ENCODE measurements at places on chromosomes 7 and 10. TPM values are rescaled to one million over a fixed set of nuclear protein-coding genes. Genes with fewer than 3 reads are reported as not detected.

EMX2 gene
- not detected for total RNA-seq

MYO3A gene
- total RNA-seq = 5.3 TPM

SYT15B gene
- not detected for total RNA-seq

DNA sequence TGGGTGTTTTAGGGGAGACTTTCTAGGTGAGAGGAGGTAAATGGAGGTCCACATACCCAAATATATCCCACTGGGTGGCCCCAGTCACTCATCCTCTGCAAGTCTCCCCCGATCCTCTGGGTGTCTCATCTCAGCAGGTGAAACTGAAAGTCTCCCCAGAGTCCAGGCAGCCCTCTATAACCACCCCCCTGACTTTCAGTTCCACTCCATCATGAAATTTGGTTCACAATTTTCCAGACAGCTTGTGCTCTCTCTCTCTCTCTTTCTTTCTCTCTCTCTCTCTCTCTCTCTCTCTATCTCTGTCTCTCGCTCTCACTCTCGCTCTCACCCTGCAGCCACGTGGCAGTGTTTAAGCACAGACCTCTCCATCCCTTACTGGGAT lies 56.7 kb upstream of the ELN start:
- no peak overlapping the region for H3K27ac ChIP-seq
- H3K27me3 ChIP-seq = no peaks in the 10 kb centered on the region
- no peaks in the 10 kb centered on the region for H3K36me3 ChIP-seq

- H3K4me1 ChIP-seq = no peaks in the 10 kb centered on the region
- no peak overlapping the region for H3K4me3 ChIP-seq
- H3K27me3 ChIP-seq = no peaks in the 10 kb centered on the region
- no peak overlapping the region for H3K27ac ChIP-seq
- DNase-seq = no peak
- H3K36me3 ChIP-seq = no peaks in the 10 kb centered on the region
Measured at GRCh38 chr10:88091490-88092061, 228.2 kb downstream of the PTEN start.

- H3K36me3 ChIP-seq = no peaks in the 10 kb centered on the region
- DNase-seq = peak; percentile 15
- H3K4me3 ChIP-seq = peak overlapping the region; percentile 24
- H3K27ac ChIP-seq = no peak overlapping the region
- H3K27me3 ChIP-seq = no peaks in the 10 kb centered on the region
Measured at GRCh38 chr7:95246831-95247370, 77.4 kb downstream of the PON1 start.

DNA sequence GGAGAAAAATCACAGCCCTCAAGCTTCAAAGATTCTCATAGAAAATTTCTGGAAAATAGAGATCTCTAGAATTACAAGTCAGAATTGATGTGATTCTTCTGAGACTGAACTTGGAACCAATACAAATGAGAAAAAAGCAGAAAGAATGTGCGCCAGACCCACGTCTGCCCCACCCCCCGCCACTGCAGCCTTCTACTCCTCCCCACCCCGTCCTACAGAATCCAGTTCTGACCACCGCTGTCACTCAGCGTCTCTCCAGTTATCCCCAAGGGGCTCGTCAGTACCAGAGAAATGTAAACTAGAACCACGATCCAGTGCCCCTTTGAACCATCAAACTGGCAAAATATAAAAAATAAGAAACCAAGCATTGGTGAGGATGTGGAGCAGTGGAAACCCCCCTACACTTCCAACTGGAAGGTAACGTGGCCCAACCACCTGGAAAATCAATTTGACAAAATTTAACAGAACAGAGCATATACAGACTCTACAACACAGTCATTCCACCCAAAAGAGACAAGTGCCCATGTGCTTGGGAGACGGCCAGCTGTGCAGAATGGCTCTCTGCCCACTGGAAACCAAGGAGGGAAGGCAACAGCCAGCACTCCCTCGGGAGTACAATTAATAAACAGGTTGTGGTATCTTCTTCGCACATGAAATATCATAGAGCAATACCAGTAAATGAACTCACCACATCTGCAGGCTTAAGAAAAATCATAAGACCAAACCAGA lies 397.9 kb downstream of the TNS3 start:
- H3K4me1 ChIP-seq = no peaks in the 10 kb centered on the region
- no peaks in the 10 kb centered on the region for H3K36me3 ChIP-seq
- no peak for DNase-seq
- no peak overlapping the region for H3K4me3 ChIP-seq
- H3K27ac ChIP-seq = no peak overlapping the region

- no peaks in the 10 kb centered on the region for H3K4me1 ChIP-seq
- DNase-seq = no peak
- no peak overlapping the region for H3K27ac ChIP-seq
- H3K36me3 ChIP-seq = no peaks in the 10 kb centered on the region
- no peaks in the 10 kb centered on the region for H3K27me3 ChIP-seq
Measured at GRCh38 chr7:151615058-151615457, 95.4 kb upstream of the RHEB start.

DNA sequence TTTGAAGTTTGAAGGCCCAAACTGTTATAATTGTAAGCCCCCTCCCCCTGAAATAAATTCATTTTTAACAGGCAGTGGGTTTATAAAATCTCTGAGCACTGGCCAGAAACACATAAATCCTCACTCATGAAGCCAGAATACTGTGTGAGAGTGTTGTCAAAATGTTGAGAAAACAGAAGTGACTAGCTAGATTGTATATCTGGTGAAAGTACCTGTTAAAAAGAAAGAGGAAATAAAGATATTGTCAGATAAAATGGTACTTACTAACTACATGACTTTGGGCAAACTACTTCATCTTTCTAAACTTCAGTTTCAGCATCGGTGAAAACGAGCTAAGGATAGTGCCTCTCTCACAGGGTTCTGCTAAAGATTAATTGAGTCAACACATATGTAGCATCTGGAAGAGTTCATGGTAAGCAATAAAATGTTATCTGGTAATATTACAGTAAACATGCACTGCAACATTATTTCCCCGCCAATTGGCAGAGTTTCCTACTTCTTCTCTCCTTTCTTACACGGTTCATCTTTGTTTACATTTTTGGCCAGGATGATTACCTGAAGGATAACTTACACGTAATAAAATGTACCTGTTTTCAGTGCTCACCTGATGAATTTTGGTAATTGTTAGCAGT lies 202.5 kb upstream of the CHRM2 start:
- H3K4me3 ChIP-seq = no peak overlapping the region
- no peaks in the 10 kb centered on the region for H3K4me1 ChIP-seq

DNA sequence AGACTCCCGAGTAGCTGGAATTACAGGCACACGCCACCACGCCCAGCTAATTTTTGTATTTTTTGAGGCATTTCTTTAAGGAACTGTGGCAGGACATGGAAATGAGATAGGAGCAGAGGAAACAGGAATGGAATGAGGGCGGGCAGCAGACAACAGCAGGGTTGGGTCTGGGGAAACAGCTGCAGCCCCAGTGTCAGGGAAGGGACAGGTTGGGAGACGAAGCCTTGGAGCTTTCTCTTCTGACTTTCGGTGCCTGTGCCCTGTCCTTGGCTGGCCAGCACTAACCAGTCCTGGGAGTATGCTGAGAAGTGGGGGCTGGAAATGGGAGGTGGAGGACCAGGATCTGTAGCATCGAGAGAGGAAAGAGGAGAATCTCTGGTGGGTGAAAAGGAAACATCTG lies 47.4 kb downstream of the ATOH7 start:
- H3K27me3 ChIP-seq = no peaks in the 10 kb centered on the region
- no peak overlapping the region for H3K27ac ChIP-seq
- no peak for DNase-seq
- no peaks in the 10 kb centered on the region for H3K4me1 ChIP-seq
- H3K36me3 ChIP-seq = no peaks in the 10 kb centered on the region

DNA sequence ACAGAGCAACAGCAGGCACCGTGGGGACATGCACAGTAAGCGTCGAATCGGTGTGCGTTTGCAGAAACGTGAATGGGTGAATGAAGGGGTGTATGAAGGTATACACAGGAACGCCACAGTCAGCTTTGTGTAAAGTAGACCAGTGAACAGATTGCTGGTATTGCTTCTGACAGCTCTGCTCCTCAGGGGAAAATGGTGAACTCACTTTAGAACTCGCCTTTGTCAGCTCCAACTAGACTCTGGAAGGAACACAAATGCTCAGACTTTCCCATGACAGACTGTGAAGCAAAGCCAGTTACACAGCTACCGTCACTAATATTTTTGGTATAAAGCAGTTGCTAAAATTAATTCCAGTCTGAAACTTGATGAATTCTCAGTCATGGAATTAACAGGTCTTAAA lies 78.9 kb downstream of the CUX1 start:
- no peak overlapping the region for H3K4me3 ChIP-seq
- no peaks in the 10 kb centered on the region for H3K36me3 ChIP-seq
- H3K27ac ChIP-seq = no peak overlapping the region
- 0 out of 2 replicates have a peak, but pooled peaks cover 2% of the 10 kb centered on the region for H3K4me1 ChIP-seq
- DNase-seq = no peak

DNA sequence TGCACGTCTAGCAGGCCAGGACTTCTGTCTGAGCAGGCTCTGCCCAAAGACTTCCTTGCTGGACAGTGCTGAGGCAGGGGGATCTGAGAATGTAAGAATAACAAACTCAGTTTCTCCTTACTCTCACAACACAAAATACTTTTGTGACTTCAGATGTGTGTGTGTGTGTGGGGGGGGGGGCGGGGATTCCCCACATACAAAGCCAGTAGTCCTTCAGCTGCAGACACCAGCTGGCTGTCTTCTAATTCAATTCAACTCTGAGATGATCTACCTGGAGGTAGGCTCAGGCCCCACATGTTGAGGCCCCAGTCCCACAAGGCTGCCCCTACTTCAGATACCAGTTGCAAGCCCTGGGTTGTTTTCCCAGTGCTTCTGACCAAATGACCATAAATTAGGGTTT lies 4.7 kb upstream of the CXCL12 start:
- H3K4me1 ChIP-seq = peaks cover 8% of the 10 kb centered on the region
- H3K27ac ChIP-seq = no peak overlapping the region
- no peak for DNase-seq
- H3K4me3 ChIP-seq = no peak overlapping the region
- H3K27me3 ChIP-seq = peaks cover 19% of the 10 kb centered on the region
